ENCODE measurements at places on chromosomes 16 and 17.

DNA sequence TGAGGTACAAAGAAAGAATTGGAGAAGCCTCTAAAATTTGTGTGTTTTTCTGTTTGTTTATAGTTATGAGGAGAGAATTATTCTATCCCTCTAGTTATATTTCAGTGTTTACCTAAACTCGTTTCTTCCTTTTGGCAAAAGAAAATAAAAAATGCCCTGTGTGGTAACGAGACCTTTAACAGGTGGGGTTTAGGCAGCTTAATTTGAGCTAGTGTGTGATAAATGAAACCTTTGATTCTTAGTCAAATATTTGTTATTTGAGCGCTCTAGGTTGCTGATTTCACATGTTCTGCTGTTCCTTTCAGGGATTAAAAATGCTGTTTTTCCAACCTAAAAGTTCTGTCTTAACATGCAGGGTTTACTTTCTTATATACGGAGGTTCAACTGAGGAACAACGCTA lies 17.5 kb downstream of the ERCC4 start:
- no peak for DNase-seq

GRCh38 chr16:64434526-64435069 lies 687.3 kb downstream of the CDH11 start:
- DNase-seq, result no peak

DNA sequence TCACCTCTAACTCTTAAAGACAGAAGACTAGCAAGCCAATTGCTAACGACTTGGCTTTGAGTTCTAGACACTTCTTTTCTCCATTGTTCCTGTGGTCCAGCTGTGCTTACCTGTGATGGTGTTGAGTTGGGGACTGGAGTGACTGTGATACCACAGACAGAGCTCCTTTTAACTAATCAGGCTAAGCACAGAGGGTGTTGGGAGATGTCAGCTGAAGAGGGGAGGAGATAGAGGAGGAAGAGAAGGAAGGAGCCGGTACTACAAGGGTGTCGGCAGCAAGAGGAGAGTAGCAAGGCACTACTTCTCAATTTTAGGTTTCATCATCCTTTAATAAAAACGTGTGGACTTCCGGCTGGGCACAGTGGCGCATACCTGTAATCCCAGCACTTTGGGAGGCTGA lies 5.1 kb upstream of the MYO1D start:
- DNase-seq, result no peak

GRCh38 chr16:287298-287811 lies 4.4 kb downstream of the PDIA2 start:
- no peak for DNase-seq

- no peak for DNase-seq
These were observed 152.6 kb downstream of the IRF8 start for GRCh38 chr16:86051368-86052114.

GRCh38 chr16:82092711-82093110 lies 57.7 kb downstream of the HSD17B2 start:
- DNase-seq, result no peak

DNA sequence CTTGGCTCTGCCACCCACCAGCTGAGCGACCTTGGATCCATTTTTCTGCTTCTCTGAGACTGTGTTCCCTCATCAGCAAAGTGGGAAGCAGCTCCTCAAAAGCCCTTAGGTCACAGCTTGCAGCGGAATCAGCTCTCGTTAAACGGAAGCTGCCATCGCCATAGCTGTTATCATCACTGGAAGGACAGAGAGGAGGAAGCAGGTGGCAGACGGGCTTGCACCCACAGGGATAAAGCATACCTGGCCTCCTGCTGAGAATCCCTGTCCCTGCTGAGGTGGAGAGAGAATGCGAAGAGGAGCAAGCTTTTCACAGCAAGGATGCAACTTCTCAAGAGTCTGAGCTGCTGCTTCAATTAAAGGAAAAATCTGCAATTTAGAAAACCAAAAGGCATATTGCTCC lies 106.6 kb downstream of the CLEC16A start:
- no peak for DNase-seq

- DNase-seq, result no peak
These were observed 27.8 kb downstream of the MARCHF10 start for GRCh38 chr17:62780269-62780668.

GRCh38 chr17:61812747-61813146 lies 50.6 kb downstream of the BRIP1 start:
- DNase-seq, result no peak

DNA sequence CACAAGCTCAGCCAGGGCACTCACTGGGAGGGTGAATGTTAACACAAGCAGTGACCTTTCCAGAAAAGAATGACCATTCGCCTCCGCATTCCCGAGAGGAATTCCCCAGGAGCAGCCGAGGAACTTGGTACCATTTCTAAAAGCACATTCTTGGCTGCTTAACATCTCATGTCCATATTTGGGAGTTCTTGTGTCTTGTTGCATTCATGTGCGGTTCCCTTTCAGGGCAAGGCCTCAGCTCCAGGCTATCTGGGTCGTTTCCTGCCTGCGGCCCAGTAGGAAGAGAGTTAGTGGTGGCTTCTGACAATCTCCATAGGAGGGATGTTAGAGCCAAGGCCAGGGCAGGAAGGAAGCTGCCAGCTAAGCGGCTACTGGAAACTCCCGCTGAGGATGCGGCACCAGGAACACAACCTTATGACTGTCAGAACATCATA lies 27.8 kb upstream of the MEAK7 start:
- DNase-seq, result no peak

DNA sequence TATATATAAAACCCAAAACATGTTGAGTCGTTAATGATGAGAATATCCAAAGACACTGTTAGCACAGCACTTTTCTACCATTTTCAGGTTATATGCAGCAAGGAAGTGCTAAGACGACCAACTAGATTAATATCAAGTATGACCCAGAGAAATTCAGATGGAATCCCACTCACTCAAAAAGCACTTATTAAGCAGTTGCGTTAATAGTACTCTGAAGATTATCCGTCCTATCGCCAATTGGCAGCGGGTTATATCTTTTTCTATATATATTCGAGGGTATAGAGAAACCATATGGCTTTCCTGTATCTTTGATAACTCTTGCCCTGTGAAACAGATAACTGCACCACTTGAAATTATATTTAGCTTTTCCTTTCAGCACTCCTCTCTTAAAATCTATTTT lies 1.1 kb downstream of the CRLF3 start:
- no peak for DNase-seq

GRCh38 chr17:33696102-33696501 lies 403.0 kb upstream of the ASIC2 start:
- no peak for DNase-seq

DNA sequence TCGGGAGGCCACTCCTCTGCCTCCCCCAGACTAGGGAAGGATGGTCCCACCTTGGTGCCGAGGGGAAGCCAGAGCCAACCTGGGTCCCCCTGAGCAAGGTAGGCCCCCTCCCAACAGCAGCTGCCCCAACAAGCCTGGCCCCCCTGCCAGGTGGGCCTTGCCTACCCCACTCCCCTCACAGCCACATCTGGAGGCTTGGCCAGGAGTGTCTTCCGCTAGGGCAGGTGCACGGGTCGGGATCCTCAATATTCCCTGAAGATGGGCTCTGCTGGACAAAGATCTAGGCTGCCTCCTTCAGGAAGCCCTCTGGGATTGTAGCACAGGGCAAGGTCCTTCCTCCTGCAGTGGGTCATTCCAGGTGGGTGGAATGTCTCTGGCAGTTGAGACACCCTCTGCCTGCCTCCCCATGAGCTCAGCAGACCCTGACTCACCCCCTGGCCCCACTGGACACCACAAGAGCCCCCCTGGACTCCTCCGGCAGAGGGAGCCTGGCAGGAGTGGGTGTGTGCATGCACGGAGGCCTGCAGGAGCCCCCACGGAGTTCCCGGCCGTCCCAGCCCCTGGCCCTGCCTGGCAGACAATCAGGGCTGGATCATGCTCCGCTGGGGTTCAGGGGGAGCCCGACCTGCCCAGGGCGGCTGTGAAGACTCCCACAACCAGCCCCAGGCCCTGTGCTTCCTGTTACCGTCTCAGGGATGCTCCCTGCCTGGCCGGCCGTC lies 435 bp downstream of the C1QTNF8 start:
- DNase-seq, result no peak

GRCh38 chr16:88994695-88995094 lies 17.7 kb upstream of the CBFA2T3 start:
- DNase-seq, result no peak

GRCh38 chr17:79423811-79424465 lies 186.9 kb downstream of the RBFOX3 start:
- no peak for DNase-seq

DNA sequence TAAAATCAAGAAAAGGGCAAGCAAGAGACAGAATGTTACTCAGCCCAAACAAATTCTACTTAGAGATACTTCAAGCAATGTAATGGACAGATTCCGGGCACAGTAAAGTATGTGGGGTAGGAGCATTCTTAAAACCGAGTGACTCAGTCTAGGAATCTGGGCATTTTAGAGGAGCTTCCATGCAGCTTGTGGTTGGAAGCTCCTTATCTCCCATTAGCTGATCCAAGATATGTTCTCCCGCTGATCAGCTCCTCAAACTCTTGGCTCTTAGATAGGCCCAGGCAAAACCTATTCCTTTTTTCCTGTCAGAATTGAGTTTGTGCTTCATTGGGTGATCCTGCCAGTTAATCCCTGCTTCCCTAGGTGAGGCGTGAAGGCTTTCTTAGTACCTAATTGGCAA lies 303.3 kb downstream of the CEP112 start:
- DNase-seq, result no peak

DNA sequence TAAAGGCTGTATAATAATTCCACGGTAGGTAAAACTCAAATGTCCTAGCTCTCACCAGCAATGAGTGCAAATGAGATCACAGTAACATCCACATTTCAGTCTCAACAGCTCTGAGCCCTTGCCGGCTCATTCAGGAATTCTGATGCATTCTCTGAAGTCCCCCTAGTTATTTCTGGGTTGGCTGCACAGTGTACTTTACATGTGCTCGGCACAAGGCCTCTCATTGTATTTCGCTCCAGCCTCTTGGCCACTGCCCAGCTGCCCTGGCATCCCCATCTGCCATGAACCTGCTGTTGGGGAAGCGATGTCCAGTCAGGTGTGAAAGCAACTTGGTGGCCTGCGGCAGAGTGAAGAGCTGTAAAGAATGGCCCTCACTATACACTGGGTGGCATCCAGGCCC lies 14.3 kb downstream of the PRCD start:
- no peak for DNase-seq

DNA sequence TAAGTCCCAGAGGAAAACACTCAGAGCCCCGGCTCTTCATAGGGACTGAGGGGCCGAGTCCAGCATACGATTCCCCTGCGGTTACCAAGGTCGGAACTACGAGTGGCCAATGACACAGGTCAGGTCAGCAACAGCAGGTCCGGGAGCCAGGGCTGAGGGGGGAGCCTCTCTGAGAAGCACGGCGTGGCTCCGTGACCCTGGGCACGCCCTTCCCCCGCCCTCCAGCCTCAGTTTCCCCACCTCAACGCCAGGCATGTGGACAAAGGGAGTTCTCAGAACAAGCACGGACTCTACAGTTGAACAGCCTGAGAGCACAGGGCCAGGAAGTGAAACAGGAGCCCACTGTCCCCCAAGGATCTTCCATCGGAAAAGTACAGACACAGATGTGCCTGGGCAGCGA lies 25.6 kb downstream of the TPSD1 start:
- DNase-seq, result no peak
